ENCODE measurements at places on chromosomes 6 and 20. TPM values are rescaled to one million over a fixed set of nuclear protein-coding genes. Genes with fewer than 3 reads are reported as not detected.

Gene CFB
- 6.5 TPM for total RNA-seq

Gene MROH8
- 6.3 TPM for total RNA-seq

Gene RTN4IP1
- 3.6 TPM for total RNA-seq

Gene NKAIN2
- total RNA-seq: 1.7 TPM

Gene ADGRG6
- total RNA-seq: 124 TPM

Gene C6orf132
- total RNA-seq: 2.7 TPM

Gene DBNDD2
- total RNA-seq: 15.5 TPM
